Left ventricle myocardium inferior (tissue), 1 donor: ENCODE measurements at places on chromosomes 6 and 20. TPM values are rescaled to one million over a fixed set of nuclear protein-coding genes. Genes with fewer than 3 reads are reported as not detected.
A peak's percentile ranks its signal among the peaks of the same experiment; 100 is the strongest.

The RPS18 gene
- 950 TPM for total RNA-seq

The WFDC12 gene
- total RNA-seq = not detected

The FAM209B gene
- total RNA-seq = 0.47 TPM

The LTB gene
- 0.25 TPM for total RNA-seq

The PPP1R3D gene
- total RNA-seq = 11.4 TPM

The CAP2 gene
- total RNA-seq = 149 TPM

The BPI gene
- not detected for total RNA-seq

The ENPP4 gene
- 21.9 TPM for total RNA-seq

The PKIB gene
- total RNA-seq = 0.30 TPM

The TREML1 gene
- total RNA-seq = not detected

The SDHAF4 gene
- 17.7 TPM for total RNA-seq

The SLC12A5 gene
- total RNA-seq = not detected

DNA sequence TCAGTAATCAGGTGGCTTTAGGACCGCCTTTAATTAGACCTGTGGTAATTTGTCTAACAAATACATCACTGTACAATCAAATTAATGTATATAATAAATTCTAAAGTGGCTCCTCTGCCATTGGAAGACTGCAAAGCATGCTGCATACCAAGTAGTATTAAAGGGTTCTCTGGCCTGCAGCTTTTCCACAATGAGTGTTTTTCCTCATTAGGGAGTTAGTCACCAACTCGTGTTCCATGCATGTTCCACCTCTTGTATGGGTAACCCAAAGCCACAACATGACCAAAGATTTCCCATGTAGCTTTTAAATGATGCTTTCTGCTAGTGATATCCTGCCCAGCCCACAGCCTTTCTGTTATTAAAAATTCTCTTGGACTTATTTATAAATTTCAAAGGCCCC is 218.7 kb downstream of the FUT9 start:
- DNase-seq = no peak

GRCh38 chr20:51319522-51319921 is 223.0 kb downstream of the NFATC2 start:
- DNase-seq = no peak

GRCh38 chr6:52667572-52667971 is 3.3 kb upstream of the TMEM14A start:
- no peak for DNase-seq

GRCh38 chr6:157471077-157471686 is 90.2 kb downstream of the ZDHHC14 start:
- no peak for DNase-seq

- DNase-seq = no peak
Observed at GRCh38 chr20:891706-892080, 24.4 kb downstream of the ANGPT4 start.

DNA sequence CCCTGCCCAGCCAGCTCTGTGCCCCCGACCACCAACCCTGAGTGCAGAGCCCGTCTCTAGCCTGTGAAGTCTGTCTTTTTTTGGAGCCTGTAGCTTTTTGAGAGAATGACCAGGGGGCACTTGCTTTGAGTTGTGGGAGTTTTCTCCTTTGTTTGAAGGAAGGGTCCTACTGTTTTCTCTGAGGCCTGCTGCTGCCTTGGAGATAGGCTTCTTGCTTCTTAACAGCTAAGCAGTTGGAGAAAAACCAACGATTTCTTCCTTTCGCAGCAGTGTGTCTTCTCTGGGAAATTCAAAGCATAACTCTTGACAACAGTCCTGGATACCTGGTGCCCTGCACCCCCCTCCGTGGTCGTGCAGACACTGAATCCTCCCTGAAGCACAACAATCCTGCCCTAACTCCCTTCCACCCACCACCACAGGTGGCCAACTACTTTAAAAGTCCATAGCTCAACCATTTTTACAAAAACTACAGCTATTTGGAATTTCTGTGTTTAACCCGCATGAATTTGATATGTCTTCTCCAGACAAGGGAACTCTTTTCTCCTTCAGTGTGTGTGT is 61.0 kb downstream of the FAM50B start:
- DNase-seq = no peak

GRCh38 chr6:64054861-64055260 is 419.3 kb downstream of the PHF3 start:
- DNase-seq = no peak

- no peak for DNase-seq
Observed at GRCh38 chr6:65538644-65539043, 168.4 kb downstream of the EYS start.

DNA sequence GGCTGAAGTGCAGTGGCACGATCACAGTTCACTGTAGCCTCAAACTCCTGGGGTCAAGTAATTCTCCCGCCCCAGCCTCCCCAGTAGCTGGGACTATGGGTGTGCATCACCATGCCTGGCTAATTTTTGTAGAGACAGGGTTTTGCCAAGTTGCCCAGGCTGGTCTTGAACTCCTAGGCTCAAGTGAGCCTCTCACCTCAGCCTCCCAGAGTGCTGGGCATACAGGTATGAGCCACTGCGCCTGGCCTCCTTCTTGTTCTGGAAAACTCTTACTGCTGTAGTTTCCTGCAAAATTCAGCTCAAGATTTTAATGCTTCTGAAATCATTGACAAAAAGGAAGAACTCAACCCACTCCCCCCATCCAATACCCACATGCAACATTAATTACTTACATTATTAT is 21.9 kb upstream of the KCNG1 start:
- DNase-seq = no peak

DNA sequence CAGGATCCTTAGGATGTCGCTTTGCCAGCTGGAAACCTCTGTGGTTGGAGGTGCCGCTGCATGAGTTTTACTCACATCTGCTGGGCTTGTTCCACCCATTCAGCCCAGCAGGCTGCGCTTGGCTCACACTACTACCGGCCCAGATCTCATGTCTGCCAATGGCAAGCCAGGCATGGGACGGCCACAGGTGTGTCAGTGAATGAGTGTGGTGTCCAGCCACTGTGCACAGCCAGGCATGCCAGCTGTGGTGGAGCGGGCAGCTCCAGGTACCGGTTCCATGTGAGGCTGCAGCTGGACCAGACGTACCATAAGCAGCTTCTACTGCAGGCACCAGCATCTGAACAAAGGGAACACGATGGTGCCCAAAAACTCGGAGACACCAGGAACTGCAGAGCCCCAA is 33.1 kb upstream of the ASF1A start:
- DNase-seq = no peak

GRCh38 chr6:11538052-11538818 is 686 bp downstream of the TMEM170B start:
- peak; percentile 32 for DNase-seq

DNA sequence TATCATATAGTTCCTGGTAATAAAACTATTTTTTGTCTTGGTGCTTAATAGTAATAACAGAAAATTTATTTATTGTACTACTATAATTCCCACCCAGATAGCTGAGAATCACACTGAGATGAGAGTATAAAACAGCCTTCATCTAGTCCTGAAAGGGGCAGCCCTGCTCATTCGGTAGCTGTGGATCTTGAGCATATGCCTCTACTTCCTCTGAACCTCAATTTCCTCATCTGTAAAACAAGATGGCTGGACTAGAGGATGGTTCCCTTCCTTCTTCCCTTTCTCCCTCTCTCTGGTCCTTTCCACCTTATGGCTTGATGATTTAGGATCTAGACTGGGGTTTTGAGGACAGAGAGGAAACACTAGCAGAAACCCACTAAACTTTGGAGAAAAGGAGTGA is 15.0 kb downstream of the FKBP5 start:
- DNase-seq = no peak

DNA sequence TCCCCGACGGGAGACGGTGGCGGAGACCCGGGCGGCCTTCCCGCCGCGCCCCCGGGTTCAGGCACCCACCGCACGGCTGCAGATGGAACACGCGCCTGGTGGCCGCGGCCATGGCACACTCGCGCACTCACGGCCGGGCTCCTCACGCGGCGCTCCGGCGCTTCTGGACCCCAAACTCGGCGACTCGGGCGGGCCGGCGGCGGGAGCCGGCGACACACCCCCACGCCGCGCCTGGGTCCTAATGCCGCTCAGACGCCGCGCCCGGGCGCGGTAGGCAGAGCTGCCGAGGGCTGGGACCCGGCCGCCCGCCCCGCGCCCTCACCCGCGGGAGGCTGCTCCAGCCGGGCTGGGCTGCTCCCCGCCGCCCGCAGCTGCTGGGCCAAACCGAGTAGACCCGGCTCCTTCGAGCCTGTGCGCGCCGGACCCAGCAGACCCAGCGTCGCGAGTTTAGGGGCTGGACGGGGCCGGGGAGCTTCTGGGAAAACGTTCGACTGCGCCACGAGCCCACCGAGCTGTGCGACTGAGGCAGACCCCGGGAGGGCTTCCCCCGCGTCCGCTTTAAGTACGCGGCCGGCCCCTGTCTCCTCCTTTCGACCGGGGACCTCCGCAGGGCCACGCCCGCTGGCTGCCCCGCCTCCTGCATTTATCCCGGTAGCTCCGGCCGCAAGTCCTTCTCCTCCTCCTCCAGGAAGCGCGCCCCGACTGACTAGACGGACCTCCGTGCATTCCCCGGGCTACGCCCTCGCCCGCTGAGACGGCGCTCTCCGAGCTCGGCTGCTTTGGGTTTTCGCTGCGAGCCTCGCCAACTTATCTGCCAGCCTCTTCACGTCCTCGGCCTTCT is at the start of gene SLC4A11:
SLC4A11 (minus strand) TSS at position 165 of the 841 bp plus-strand sequence; CDS start at position 112, 53 bp downstream.
- DNase-seq = peak; percentile 71

- DNase-seq = no peak
Observed at GRCh38 chr20:34495916-34496315, 20.3 kb upstream of the DYNLRB1 start.

GRCh38 chr6:11943060-11943459 is 69.1 kb upstream of the HIVEP1 start:
- DNase-seq = no peak

DNA sequence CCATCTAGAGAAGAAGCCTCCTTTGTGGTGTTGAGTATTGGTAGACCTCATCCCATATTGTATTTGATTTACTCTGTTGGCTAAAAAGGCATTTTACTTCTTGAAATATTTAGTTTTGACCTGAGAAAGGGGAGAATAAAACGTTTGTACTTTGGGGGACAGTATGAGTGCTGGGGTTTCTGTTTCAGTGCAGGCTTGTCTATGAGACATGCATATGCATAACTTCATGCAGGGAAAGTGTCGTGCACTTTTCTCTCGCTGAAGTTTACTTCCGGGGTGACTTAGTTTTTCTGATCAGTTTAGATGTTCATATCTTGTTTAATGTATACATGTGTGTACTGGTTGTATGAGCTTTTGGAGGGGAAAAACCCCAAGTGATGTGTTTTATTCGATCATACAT is 59.5 kb downstream of the UTRN start:
- DNase-seq = no peak

DNA sequence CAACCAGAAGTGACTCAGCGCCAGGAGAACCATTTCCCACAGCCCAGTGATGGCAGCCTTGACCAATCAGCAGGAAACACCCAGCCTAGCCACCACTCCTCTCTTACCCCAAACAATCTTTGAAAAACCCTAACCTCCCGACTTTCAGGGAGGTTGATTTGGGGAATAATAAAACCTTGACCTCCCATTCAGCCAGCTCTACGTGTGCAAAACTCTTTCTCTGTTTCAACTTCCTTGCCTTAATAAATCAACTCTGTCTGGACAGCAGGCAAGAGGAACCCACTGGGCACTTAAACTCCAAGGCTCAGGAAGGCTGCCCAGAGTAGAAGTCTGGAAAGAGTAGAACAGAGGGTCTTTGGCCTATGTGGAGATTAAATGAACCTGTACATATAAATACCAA is 35.0 kb downstream of the SERPINB1 start:
- no peak for DNase-seq

- DNase-seq = no peak
Observed at GRCh38 chr6:82693094-82693493, 329.5 kb downstream of the TPBG start.

- DNase-seq = no peak
Observed at GRCh38 chr6:168032005-168032760, 34.7 kb downstream of the KIF25 start.

GRCh38 chr20:40860487-40860902 is 168.1 kb upstream of the TOP1 start:
- DNase-seq = no peak
